Anterior cingulate cortex (tissue), 58 donors: ENCODE measurements at places on chromosomes 4 and X.

- DNase-seq: no peak
Measured at GRCh38 chr4:187501731-187502130, 493.8 kb upstream of the ZFP42 start.

DNA sequence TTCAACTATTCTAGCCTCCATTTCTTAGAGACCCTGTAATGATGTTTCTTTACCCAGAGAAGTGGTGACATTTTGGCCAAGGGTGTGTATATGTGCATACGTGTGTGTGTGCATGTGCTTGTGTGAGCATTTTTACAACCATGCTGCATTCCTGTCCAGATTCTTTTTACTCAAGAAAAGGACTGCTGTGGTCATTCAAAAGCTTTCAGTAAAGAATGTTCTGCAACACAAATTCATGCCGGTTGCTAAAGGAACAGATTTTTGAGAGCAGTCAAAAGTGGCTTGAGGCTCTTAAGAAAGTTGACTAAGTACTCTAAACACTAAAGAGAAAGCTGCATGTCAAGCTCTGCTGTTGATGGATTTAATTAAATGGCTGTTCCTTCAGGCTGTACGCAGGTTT is 65.0 kb upstream of the FMR1 start:
- no peak for DNase-seq

DNA sequence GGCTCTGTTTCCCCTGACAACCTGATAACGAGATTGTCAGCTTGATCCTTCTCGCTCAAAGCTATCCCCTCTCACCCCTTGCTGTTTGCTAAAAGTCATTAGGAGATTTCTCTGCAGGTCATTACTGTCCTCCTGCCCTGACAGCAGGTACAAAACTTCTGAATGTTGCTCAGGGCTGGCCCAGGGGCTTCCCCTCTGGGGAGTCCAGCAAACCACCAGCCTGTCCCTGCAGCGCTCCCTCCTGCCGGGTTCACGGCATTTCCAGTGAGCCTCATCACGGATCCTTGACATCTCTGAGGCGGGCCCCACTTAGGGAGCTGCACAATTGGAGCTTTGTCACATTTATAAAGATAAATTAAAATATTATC is 5.2 kb upstream of the SORCS2 start:
- no peak for DNase-seq

- no peak for DNase-seq
Measured at GRCh38 chrX:16089086-16089485, 34.3 kb upstream of the GRPR start.

DNA sequence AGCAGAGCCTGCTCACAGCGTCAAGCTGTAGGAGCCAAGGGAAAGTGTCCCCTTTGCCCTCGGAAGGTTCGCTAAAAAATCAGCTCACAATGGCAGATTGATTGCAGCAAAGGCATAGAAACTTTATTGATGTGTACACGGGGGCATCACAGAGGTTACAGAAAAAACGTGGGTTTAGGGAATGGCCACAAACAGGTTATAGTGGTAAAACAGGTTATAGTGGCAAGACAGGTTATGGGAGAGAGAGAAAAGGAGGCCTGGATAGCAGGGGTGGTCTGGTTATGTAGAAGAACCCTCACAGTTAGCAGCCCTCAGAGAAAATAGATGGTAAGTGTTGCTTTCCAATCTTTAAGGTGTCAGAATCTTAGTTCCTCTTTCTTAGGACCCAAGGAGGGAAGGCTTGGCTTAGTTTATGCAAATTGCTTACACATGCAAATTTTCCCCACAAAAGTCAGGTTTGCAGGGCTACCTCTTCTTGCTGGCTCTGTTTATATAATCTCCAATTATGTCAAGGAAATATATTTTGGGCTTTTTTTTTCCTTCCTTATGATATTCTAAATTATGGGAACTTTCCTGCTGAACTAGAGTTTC is 113.7 kb downstream of the BMP15 start:
- DNase-seq: no peak

GRCh38 chr4:88458104-88458740 is 1.3 kb downstream of the HERC5 start:
- DNase-seq: no peak

DNA sequence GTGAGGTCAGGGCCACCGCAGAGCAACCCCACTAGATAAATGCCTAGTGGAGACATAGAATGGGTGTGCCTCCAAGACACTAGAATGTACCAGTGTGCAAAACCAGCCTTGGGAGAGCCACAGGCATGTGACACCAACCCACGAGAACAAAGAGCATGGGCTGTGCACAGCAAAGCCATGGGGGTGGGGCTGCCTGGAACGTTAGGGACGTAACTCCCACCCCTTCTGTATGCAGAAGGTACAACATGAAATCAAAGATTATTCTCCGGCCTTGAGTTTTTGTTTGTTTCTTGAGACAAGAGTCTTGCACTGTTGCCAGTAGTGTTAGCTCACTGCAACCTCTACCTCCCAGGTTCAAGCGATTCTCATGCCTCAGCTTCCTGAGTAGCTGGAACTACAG is 99.5 kb downstream of the MID1IP1 start:
- DNase-seq: no peak

GRCh38 chrX:3940000-3940610 is 226.7 kb upstream of the PRKX start:
- no peak for DNase-seq

DNA sequence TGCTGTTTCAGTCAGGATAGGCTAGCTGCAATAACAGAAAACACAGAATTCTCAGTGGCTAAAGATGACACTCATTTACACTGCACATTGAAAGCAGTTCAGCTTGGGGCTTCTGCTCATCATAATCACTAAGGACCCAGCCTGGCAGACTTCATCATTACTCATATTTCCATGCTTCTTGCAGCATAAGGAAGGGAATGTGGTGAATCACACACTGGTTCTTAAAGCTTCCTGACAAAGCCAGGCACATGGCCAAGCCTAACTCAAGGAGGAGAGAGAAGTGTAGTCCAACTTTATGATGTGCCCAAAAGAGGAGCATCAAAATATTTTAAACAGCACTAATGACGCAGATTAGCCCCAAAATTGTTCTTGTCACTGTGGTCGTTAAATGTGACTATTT is 186.5 kb downstream of the BANK1 start:
- DNase-seq: no peak

DNA sequence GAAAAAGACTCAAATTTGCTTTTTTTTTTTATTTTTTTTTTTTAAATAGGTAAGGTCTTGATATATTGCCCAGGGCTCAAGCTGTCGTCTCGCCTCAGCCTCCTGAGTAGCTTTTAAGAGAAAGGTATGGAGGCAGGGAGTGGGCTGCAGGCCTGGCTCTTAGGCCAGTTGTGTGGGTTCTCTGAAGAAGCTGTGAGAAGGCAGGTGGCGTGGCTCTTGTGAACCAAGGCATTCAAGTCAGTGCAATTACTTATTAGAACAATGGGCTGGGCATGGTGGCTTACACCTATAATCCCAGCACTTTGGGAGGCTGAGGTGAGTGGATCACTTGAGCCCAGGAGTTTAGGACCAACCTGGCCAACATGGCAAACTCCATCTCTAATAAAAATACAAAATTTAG is 244.0 kb upstream of the SFRP2 start:
- DNase-seq: no peak

GRCh38 chr4:8103421-8104390 is 54.9 kb downstream of the ABLIM2 start:
- DNase-seq: no peak

GRCh38 chr4:139985401-139985800 is 168.6 kb downstream of the MAML3 start:
- no peak for DNase-seq

- no peak for DNase-seq
Measured at GRCh38 chr4:69485130-69485529, 10.6 kb downstream of the UGT2B4 start.

DNA sequence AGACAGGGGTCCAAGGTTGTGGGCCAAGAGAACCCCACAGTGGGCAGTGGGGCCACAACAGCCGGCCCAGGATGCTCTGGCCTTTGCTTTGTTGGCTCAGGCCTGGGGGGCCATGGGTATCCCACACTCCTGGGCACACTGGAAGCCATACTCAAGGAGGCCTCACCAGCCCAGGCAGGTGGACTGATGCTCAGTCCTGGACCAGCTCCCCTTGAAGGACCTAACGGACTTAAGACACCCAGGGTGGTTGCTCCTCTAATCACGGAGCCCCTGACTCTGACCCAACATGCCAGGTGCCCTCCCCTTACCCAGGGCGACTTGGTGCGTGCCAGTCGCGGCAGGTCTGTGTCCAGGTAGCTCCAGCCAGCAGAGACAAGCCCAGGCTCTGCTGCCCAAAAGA is 50.8 kb downstream of the ZFYVE28 start:
- DNase-seq: no peak

DNA sequence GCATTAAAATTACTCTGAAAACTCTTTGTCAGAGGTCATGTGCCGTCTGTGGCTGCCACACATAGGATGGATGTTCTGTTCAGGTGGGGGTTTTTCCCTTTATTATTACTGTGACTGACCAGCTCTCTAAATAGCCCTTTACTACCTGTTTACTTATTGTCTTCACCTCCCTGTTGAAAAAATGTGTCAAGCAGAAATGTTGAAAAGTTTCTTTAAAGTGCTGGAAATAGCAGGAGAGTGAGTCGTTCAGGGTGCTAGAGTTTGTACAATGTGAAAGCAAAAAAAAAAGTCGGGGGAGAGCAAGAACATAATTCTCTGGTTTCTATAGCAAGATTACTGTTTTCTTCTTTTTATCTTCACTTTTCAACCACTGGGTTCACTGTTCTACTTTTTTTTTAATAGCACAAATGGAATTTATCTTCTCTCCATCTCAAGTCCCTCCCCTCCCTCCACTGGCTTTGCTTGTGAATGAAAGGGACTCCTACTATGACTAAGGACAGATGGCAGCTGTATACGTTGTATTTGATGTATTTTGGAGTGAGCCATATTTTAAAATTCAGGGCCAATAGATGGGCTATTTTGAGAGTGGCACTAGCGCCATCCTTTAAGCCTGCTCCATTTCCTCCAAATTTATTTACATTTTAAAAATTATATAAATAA is 33.3 kb downstream of the ARX start:
- DNase-seq: no peak

DNA sequence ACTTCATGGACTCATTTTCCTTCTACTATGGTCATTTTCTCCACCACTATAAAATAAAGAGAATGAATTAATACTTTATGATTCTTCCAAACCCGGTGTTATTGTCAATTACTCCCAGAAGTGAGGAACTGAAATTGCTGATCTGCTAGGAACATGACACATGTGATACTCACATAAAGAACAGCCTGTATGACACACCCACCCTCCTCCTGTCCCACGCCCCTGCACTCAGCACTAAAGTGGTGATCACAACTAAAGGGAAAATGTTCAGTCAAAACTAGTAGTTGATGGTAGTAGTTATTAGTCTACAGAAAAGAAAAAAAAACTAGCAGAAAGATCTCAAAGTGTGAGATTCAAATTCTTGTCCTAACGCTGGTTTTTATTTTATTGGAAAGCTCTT is 1508.3 kb downstream of the RAPGEF2 start:
- no peak for DNase-seq

DNA sequence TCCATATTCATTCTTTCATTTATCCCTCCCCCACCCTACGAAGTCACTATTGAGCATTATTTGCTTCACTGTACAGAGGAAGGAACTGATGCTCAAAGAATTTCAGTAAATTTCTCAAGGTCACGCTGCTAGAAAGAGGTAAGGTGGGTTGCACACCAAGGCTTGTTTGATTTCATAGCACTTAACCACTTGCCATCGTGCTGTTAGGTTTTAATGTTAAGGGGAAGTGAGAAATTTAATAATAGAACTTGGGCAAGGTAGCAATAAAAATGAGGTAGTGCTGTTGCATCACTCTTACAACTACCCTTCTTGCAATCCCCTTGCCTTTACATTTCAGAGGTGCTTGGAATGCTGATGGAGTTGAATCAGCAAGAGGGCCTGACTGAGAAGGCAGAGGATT is 343.1 kb downstream of the MID1IP1 start:
- DNase-seq: no peak

GRCh38 chrX:12162420-12162819 is 24.1 kb downstream of the FRMPD4 start:
- DNase-seq: no peak
